Neural crest cell (in vitro differentiated cells): ENCODE measurements at places on chromosomes 11 and 22.

- no peak for DNase-seq
Measured at GRCh38 chr11:55697817-55698216, 35.8 kb downstream of the OR4C6 start.

DNA sequence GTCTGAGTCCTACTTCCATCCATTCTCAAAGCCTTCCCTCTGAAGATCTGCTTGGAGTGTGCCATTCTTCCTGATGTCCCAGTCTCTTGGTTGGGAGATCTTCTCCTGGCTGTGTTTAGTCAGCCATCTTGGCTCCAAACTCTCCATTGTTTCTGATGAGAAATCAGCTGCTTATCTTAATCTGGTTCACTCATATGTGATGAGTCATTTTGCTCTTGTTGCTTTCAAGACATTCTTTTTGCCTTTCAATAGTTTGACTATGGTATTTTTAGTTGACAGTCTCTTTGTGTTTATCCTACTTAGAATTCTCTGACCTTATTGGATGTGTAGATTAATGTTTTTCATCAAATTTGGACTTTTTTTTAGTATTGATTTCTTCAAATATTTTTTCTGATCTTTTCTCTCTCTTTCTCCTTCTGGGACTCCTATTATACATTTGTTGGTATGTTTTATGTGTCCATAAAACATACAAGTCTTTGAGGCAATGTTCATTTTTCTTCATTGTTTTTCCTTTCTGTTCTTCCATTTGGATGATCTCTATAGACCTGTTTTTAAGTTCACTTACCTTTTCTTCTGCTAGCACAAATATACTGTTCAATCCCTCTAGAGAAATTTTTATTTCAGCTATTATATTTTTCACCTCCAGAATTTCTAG, 77.2 kb upstream of the CLPB start:
- DNase-seq, result no peak

DNA sequence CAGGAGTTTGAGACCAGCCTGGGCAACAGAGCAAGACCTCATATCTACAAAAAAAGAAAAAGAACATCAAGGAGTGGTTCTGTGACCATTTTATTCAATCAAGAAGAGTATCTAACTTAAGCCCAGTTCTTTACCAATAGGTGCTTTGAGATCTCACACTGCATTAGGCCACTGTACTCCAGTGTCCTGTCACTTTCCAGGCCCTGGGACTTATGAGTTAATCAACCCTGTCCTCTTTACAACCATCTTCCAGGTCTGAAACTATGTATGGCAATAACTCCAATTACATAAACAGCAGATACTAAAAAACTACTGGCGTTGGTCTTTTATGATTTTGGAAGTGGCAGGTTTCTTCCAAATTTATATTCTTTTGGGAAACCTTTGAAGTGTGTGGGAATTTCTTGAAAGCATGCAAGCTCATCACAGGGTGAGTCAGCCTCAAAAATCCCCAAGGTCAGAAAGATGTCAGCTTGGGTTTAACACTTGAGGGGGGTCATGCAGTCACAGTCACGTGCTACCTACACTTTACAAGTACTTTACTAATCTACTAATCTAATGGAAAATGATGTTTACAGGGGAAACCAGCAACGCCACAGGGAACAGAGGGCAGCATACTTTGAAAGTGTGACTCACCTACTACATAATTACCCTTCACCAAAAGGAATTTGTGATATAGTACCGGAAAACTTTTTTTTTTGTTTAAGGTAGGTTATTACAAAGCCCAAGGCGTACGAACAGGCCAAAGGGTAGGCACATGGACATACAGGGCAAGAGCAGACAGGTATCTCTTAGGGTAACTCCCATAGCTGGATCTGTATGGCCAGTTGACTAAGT, 15.6 kb downstream of the PISD start:
- no peak for DNase-seq

- DNase-seq, result no peak
Measured at GRCh38 chr22:42258126-42258525, 12.3 kb downstream of the TCF20 start.

GRCh38 chr11:78791254-78791653, 216.6 kb upstream of the NARS2 start:
- DNase-seq, result no peak

DNA sequence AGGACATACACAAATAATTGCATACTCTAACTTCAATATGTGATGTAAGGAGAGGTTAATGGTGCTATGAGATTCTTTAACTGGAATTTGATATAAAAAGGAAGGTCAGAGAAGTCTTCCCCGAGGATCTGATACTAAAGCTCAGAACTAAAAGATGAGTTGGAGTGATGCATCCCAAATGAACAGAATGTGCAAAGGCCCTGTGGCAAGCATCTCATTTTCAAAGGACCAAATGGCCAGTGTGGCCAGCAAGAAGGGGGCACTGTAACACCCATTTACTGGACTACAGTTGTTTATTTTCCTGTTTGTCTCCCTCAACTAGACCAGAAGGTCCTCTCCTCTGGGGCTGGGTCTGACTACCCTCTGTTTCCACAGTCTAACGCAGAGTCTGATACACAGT, 114.9 kb upstream of the ASPHD2 start:
- no peak for DNase-seq

DNA sequence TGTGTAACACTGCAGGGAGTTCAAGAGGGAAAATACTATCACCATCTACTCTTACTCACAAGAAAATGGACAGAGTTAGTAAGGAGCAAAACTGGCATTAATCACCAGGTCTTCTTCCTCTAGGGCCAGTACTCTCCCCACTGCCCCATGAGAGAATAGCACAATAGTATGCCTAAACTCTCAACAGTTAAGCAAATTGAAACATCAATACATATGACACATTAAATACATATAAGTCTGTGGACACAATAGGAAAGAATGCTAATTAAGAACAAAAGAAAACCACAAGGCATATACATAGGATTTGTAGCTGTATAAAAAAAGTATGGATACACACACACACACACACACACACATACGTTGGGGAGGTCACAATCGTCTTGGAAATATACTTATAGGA, 197.9 kb upstream of the BDNF start:
- no peak for DNase-seq

- no peak for DNase-seq
Measured at GRCh38 chr22:37368058-37368457, 59.2 kb downstream of the ELFN2 start.

DNA sequence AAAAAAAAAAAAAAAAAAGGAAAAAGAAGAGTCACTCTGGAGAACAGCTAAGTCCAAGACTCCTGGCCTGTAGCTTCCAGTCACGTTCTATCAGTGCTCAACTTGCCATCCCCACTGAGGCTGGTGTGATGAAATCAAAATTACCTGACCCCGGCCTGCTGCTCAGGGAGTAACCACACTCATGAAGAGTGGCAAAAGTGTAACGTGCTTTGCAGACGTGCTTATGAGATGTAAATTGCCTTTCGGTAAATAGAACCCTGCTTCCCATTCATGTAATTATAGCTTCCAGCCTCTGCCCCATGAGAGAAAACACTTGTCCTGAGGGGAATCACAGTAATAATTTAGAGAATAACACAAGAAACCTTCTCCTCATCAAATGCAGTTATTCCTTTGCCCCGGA, 28.2 kb upstream of the CHKA start:
- no peak for DNase-seq

DNA sequence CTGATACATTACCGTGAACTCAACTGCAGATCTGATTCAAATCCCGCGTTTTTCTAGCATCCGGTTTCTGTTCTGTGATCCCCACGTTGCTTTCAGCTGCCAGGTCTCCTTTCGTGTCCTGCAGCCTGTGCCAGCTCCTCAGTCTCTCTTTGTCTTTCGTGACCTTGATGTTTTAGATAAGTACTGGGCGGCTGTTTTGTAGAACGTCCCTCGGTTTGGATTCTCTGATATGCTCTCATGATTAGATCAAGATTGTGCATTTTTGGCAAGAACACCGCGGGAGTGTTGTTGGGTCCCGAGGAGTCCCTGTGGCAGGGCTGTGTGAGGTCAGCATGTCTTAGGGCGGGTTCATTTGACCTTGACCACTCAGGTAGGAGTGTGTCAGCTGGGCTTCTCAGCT, 38.6 kb downstream of the KCNQ1 start:
- DNase-seq, result no peak

DNA sequence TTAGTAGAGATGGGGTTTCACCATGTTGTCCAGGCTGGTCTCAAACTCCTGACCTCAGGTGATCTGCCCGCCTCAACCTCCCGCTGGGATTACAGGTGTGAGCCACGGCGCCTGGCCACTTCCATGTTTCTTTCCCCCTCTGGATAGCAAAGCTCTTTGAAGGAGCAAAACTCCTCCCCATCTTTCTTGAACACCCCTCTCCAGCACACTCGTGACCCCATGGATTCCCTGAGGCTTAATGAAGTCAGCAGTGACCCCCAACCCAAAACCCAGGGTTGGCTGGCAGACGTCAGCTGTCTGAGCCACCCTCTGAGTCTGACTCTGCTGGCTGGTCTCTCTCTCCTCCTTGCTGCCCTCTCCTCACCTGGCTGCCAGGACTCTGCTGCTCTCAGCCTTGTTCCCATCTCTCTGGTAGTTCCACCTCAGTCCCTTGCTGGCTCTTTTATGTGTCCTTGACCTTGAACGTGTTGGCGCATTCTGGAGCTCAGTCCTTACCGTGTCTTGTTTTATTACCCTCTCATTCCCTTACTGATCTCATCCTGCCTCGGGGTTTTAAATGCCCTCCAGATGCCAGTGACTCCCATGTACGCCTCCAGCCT, 44.5 kb downstream of the PARVG start:
- no peak for DNase-seq
